Activated CD4-positive, alpha-beta T cell treated with anti-CD3 and anti-CD28 coated beads, Interleukin-2, amount 10 ng/mL, durations not matched to agents 7 days and 5 days (primary cell): ENCODE measurements at places on chromosomes 11 and 22. TPM values are rescaled to one million over a fixed set of nuclear protein-coding genes. Genes with fewer than 3 reads are reported as not detected.

DNA sequence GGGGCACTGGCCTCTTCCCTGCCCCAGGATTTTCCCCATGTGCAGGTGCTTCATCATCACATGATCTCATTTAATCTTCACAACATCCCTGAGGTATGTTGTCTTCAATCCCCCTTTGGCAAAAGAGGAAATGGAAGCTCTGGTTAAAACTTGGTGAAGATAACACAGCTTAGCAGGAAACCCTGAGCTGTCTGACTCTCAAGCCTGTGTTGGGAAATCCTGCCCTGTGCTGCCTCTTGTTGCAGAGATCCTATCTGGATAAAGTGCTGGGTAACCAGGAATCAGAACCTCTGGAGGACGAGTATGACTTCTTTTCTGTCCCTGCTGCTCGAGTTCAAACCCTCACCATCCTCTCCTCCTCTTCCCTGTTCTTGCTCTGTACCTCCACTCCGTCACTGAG is 13.1 kb upstream of the E2F8 start:
- H3K36me3 ChIP-seq, result no peaks in the 10 kb centered on the region
- H3K4me1 ChIP-seq, result no peaks in the 10 kb centered on the region
- peaks cover 47% of the 10 kb centered on the region for H3K27me3 ChIP-seq
- DNase-seq, result no peak

GRCh38 chr22:19035474-19036228 is 86.6 kb downstream of the DGCR2 start:
- H3K4me1 ChIP-seq, result no peaks in the 10 kb centered on the region
- DNase-seq, result no peak

DNA sequence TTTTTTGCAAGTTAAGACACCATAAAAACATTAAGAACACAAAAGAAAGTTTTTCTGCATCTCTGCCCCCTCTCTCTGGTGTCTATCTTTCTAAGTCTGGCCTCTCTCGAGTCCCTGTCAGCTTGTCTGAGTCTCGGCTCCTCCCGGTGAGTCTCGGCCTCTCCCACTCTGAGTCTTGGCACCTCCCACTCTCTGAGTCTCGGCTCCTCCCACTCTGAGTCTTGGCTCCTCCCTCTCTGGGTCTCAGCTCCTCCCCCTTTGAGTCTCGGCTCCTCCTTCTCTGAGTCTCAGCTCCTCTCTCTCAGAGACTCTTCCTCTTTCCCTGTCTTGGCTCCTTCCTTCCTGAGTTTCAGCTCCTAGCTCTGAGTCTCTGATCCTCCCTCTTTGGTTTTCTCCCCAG is 72.5 kb upstream of the AMPD3 start:
- DNase-seq, result no peak
- peaks cover 11% of the 10 kb centered on the region for H3K27me3 ChIP-seq
- H3K4me1 ChIP-seq, result no peaks in the 10 kb centered on the region
- no peaks in the 10 kb centered on the region for H3K36me3 ChIP-seq

DNA sequence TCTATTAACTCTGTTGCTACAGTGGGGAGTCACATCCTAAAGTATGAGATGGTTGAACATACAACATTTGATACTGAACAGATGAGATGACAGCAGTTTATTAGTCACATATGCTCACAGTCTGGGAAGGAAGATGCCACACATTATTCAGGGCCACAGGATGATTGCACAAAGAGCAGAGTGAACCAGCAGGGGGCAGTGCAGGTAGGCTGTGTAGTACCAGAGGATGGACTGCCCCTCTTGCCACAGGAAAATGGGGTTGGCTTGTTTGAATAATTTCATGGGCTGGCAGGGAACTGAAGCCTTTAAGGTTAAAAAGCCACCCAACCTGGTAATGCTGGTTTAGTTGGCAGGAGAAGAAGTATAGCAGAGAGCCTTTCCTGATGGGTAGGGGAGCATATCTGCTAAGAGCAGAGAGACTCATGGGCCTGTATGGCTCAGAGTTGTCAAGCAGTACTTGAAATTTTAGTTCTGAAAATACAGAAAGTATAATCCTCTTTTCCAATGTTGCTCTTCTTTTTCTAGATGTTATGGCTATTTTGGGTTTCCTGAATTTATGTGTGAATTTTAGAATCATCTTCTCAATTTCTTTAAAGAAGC is 180.4 kb upstream of the B3GAT1 start:
- no peaks in the 10 kb centered on the region for H3K36me3 ChIP-seq
- DNase-seq, result peak; percentile 66
- H3K4me1 ChIP-seq, result peaks cover 6% of the 10 kb centered on the region
- H3K27ac ChIP-seq, result no peak overlapping the region
- peaks cover 39% of the 10 kb centered on the region for H3K27me3 ChIP-seq

The MYO7A gene
- total RNA-seq, result 0.15 TPM

The LRP4 gene
- total RNA-seq, result 0.02 TPM
